T-helper 9 cell (primary cell): ENCODE measurements at places on chromosomes 1 and 21.

DNA sequence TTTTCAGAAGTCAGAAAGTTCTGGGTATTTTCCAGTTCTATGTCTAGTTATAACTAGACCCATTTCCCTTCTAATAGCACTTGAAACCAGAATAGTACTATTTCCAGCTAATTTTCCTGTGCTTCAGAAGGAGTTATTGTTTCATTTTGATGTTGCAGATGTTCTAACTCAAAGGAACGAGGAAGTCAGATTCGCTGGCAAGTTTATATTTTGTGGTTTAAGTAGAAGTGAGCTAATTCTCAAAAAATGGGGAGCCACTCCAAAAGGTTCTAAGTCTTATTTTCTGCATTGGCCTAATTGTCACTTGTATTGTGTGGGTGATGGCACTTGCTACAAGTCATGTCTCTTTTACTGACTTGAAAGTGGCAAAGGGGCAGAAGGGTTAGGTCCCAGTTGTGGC lies 18.1 kb downstream of the CCDC185 start:
- no peak for DNase-seq

DNA sequence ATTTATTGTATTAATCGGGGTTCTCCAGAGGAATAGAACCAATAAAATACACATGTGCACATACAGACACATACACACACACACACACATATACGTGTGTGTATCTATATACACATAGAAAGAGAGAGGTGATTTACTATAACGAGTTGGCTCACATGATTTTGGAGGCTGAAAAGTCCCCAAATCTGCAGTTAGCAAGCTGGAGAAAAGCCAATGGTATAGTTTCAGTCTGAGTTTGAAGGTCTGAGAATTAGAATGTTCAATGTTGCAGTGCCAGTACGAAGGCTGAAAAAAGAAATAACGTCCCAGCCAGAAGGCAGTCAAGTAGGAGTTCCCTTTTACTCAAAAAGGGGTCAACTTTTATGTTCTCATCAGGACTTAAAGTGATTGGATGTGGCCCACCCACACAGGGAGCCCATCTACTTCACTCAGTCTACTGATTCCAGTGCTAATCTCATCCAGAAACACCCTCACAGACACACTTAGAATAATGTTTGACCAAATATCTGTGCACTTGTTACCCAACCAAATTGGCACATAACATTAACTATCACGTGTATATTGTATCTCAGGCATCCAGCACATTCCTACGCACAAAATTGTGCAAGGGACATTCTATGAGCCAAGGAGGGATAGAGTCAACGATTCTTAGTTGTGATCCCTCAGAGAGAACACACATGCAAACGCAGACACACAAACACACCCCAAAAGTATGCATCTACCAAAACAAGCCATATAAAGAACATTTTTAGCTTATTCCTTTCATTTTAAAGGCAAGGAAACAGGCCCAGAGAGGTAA lies 195.5 kb upstream of the DUSP10 start:
- DNase-seq: no peak

GRCh38 chr21:24225431-24225830 lies 1381.8 kb downstream of the MRPL39 start:
- DNase-seq: no peak

DNA sequence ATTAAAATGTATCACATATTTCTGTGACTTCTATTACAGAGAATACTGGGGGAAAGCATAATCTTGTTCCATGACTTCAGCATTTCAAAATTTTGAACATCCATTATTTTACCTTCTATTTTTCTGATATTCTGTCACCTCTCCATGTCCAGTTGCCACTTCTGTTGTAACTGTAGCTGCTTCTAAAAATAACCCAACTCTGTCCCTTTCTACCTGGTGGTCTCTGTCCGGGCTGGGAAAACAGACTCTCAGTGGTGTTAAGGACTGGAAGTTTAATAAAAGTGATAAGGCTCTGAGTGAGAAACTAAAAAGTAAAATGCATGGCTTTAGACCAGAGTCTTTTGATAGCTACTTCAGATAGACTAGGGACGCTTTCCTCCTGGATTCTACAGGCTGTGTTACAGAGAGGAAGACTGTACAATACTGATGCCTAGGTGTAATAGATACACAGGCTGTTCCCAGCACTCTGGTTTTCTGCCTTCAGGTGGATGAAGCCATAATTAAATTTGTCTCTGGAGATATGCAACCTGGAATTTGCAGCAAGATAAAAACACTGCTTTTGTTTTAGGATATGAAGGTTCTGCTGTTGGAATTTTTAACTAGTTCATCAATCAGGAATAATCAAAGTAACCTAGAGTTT lies 42.1 kb upstream of the SEC16B start:
- DNase-seq: no peak

DNA sequence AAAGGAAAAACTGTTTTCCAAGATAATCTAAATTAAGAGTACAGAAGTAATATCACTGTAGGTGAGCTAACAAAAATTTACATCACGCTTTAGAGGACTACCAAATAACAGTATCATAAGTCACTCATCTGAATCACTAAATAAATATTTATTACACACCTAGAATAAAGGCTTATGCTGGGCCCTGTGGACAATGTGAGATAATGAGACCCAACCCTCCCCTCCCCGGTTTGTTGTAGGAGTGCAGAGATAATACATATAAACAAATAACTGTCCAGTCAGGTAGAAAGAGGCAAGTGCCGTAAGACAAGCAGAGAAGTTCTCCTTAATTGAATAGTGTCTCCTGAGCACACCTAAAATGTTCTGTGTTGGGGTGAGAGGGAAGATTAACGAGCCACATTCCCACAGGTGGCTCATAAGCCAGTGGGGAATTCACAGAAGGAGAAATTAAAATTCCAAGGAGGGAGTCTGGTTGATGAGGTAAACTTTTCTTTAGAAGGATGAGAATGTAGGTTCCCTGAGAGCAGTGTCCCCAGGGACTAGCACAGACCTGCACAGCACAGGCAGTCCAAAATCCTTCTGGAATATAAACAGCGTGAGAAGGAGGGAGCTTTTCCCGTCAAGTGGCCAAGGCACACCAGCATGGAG lies 241.4 kb downstream of the NFIA start:
- DNase-seq: no peak

- no peak for DNase-seq
Measured at GRCh38 chr1:94425821-94426484, 7.8 kb downstream of the ABCD3 start.

- no peak for DNase-seq
Measured at GRCh38 chr1:29379443-29380073, 143.2 kb downstream of the PTPRU start.

DNA sequence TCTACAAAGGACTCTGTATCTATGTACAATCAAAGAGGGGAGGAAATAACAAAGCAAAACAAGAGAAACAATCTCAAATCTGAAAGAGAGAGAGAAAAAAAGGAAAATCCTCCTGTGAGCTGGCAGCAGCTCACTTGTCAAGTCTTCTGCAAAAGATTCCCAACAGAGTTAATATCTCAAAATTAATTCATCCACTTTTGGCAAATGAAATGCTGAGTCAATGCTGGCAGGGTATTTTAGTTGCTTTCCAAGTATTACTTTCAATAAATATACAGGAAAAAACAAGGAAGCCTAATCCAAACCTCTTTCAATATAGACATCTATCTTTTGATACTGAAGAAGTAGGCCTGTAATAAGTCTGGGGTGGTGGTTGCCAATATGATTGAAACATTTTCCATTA lies 613.9 kb upstream of the NEGR1 start:
- DNase-seq: no peak

GRCh38 chr1:147292631-147293251 lies 50.3 kb downstream of the CHD1L start:
- no peak for DNase-seq
